Hepatocyte (in vitro differentiated cells): ENCODE measurements at places on chromosomes 6 and 20.

- DNase-seq: no peak
These were observed 9.0 kb downstream of the DSE start for GRCh38 chr6:116379764-116380163.

- no peak for DNase-seq
These were observed 99.9 kb upstream of the RIN2 start for GRCh38 chr20:19658137-19658536.

DNA sequence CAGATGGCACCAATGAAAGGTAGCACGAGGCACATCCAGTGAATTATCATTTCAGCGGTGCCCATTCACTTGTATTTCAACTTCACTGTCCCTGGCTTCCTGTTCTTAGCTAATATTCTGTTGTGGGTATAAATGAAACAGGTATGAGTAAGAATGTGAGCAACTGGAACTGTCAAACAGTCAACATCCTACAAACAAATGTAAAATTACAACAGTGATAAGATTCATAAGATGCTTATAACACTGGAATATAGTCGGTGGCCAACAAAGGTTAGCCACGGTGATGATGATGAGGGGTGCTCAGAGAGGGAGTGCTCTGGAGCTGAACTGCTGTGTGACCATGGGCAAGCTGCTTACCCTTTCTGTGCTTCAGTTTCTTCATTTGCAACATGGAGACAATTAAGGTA lies 74.9 kb upstream of the TOX2 start:
- DNase-seq: no peak

GRCh38 chr6:112660626-112661025 lies 313.5 kb downstream of the RFPL4B start:
- DNase-seq: no peak

- DNase-seq: no peak
These were observed 75.0 kb downstream of the ELOVL4 start for GRCh38 chr6:79872303-79872702.
